CD4-positive, alpha-beta T cell treated with Interferon alpha-2 for 1 hour (primary cell): ENCODE measurements at places on chromosomes 13 and 19.

DNA sequence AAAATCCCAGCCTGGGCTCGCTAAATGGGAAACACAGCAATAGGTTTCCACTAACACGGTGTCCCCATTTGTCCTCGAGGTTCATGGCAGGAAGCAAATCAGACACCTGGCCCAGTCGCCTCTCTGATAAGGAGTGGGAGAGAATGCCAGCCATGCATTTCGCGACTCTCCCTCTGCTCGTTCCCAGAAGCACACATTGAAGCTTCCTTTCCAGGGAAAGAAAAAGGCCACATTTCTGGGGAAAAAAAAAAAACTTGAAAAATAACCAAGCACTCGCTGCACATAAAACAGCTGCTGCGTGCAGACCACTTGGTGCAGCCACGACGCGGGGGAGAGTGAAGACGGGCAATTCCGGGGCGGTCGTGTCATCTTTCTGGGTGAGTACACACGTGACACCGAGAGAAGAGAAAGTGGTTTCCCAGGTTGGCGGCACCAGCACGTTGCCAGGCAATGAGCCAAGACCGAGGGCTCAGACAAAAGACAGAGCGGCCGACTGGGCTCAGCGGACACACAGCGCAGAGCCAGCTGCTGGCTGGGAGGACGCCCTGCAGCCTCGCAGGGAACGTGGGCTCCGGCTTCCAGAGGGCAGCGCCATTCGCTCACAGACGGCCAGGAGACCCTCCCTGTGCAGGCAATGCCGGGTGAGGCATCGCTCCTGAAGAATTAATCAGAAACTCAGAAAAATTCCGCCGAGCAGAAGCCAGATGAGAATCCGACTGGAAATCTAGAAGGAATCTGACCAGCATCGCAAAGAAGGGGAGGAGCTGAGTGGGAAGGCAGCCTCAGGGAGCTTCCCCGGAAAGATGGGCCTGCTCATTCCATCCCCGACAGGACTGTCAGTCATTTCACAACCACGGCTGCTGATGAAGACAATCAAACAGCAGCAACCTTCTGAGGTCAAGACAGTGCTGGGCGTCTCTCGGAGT, 83.2 kb upstream of the IRS2 start:
- no peak for DNase-seq

- DNase-seq, result no peak
These were observed 58.3 kb downstream of the RAB20 start for GRCh38 chr13:110503037-110503901.

DNA sequence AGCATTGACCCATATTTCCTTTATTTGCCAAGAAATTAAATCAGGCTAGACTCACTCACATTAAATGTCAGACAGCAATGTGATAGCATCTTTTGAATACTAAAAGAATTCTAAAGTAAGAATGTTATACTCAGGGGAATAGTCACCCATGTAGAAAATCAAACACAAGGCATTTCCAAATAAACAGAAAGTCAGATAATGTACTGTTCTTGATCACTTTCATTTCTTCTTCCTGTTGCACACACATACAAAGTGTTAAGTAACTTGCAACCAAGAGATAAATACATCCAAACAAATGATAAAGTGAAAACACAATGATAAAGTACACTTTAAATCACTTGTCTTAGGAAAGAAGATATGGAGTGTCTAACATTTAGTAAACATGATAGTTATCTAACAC, 1366.6 kb upstream of the MIR17HG start:
- DNase-seq, result no peak

GRCh38 chr13:44967704-44968433, 21.4 kb downstream of the NUFIP1 start:
- no peak for DNase-seq

DNA sequence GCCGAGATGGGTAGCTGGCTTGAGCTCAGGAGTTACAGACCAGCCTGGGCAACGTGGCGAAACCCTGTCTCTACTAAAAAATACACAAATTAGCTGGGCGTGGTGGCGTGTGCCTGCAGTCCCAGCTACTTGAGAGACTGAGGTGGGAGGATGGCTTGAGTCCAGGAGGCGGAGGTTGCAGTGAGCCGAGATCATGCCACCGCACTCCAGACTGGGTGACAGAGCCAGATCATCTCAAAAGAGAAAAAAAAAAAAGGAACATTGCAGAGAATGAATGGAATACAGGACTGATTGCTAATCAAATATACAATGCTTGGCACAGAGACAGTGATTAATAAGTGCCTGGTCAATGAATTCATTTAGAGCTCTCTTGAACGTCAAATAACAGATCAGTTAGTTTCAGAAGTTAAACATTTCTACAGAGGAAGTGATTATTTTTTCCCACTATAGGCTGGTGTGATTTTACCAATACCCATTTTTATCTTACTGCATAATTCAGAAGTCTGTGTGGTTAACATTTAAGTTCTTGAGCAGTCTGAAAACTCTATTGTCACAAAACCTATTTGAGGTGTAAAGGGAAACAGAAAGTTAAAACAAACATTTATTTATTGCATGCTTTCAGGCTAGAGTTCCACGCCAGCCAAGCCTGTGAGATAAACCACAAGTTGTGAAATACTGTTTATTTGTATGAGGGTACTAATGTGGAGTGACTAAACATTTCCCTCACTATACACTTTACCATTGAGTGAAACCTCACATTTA, 7.7 kb upstream of the TBC1D4 start:
- DNase-seq, result no peak
